ENCODE measurements at places on chromosomes 5 and 9. TPM values are rescaled to one million over a fixed set of nuclear protein-coding genes. Genes with fewer than 3 reads are reported as not detected.

The LCN12 gene
- total RNA-seq = not detected

The CCDC171 gene
- total RNA-seq = 2.0 TPM

The TSLP gene
- 0.43 TPM for total RNA-seq

GRCh38 chr9:22228542-22228941, 218.1 kb upstream of the DMRTA1 start:
- DNase-seq = no peak

DNA sequence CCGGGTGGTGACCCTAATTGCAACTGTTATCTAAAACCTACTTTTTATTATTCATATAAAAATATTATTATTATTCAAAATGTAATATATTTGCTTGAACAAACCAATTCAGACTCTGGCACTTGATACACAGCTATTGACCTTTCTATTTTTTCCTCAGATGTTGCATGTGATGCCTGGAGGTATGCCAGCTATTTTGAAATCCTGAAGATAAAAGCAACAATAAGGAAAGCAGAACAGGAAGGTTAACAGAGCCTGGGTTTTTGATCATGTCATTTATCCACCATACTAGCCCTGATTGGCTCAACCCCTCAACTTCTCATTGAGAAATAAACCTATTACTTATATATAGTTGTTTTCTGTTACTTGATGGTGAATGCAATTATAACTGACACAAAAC, 340.9 kb upstream of the KIF2A start:
- DNase-seq = no peak

DNA sequence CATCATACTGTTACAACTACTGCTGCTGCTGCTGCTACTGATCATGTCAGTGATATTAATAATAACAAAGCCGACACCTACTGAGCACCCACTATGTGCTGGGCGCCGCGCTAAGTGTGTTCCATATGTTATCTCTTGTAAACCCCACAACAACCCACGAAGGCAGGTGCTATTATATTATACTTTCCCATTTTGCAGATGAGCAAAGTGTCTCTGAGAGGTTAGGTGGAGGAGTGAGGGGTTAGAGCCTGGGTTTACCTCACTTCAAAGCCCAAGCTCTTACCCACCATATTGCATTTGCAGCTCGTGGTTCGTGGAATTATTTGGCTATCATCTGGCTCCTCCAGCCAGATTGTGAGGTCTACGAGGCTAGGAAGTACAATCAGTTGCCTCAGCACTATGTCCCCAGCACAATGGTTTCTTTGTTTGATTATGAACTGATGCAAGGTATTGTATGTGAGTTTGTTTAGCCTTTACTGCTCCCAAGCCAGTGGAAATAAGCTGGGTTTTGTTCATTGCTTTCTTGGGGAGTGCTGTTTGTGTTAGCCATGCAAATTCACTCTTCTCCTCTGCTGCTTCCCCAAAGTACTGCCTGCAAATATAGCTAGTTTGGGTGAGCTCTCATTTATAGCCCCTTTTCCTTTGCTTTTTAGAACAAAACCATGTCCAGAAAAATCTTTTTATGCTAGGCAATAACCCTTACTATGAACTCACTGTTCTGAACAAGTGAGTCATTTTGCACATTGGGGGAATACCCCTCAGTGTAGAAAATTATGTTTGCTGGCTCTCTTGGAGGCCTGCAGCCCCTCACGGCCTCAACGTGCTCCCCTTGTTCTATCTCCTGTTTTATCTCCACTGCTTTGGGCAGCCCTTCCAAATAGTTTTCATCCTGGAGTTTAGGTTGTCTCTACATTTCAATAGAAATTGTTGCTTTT, 47.9 kb downstream of the ALG2 start:
- no peak for DNase-seq

DNA sequence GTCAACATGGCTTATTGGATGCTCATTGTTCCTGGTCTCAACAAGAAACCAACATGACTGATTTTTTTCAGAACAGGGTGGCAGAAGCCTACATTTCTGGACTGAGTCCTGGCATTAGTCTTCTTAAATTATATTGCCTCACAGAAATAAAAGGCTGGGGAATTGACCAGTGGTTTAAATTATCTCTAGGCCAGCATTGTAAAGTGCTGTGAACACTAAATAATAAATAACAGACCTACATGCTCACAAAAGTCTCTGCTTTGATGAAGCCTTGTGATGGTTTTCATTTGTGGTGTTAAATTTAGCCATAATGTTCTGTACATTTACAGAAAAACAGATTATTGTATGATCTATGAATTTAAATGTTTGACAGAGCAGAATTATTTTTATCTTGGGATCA, 44.7 kb upstream of the CD180 start:
- no peak for DNase-seq

GRCh38 chr5:5490774-5491347, 68.4 kb downstream of the ICE1 start:
- no peak for DNase-seq

- no peak for DNase-seq
These were observed 43.7 kb upstream of the MIER3 start for GRCh38 chr5:56995596-56995995.

DNA sequence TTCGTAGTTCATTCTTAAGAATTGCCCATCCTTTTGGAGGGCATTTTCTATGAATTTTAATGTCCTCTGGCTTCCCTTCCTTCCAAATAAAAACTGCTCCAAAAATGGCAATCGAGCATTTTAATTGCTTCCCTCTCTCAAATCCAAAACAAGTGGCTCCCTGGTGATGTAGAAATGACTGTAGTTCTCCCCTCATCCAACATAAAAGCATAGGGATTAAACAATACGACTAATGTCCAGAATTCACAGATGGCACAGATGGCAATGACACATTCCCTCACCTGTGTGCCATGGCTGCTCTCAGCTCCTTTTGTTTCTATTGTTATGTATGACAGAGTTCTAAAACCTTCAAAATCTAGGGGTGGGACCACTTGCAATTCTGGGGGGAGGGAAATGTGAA, 417.3 kb downstream of the RAB3C start:
- no peak for DNase-seq

All from astrocyte (in vitro differentiated cells and primary cell).